Right lobe of liver (tissue), 6 donors: ENCODE measurements at places on chromosomes 2 and 18. TPM values are rescaled to one million over a fixed set of nuclear protein-coding genes. Genes with fewer than 3 reads are reported as not detected.

The CCDC121 gene
- total RNA-seq = 1.2 TPM

DNA sequence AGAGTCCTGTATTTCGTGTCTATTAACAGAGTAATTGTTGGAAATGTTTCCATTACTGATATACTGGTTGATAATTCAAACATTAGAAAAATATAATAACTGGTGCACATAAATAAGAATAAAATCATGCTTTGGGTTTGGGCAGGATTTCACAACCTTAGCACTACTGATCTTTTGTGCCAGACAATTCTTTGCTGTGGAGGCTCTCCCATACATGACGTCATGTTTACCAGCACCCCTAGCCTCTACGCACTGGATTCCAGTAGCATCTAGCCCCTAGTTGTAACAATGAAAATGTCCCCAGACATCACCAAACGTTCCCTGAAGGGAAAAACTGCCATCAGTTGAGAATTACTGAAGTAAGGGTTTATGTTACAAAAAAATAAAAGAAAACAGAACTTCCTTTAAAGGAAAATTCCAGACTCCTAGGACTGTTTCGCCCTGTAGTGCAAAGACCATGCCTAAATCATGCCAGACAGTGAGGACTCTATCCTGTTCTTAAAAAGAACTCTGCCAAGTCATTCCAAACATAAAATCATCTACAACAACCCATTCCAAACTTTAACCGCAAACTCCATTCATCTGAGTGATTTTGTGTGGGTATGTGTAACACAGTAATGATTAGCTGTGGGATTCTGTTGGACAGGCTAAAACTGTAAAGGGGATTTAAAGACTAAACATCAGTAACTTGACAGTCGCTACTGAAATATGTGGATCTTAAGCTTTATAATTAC lies 313.4 kb upstream of the CCDC68 start:
- no peak for DNase-seq

GRCh38 chr2:205636549-205637319 lies 45.6 kb upstream of the NRP2 start:
- no peak for DNase-seq

DNA sequence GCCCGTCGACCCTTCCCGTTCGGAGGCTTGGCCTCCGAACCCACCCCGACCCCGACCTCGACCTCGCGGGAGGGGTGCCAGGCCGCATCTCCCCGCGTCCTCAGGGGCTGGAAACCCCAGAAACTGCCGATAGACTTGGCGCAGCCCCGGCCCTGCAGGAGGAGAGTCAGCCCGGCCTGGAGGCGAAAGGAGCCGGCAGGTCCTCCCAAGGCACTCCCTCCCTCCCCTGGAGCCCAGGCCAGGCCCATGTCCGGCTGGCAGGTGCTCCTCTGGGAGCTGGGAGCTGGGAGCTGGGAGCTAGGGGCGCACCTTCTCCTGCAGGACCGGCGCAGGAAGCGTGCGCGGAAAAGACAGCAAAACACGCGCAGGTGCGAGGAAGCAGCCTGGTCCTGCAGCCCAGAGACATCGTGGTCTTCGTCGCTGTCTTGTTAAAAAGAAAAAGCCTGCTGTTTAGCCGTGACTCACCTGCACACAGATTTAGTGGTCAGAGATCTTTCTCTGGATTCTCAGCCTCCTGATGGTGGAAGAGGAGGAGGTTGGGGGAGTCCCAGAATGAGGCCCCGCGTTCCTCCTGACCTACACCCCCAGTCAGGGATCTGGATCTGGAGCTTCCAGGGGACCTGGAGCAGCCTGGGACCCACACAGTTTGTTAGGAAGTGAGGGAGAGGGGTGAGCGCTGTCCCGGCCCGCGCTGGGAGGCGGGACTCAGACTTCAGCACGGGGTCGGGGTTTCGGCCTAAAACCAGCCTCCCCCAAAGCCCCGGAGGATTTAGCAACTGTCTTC lies 660 bp upstream of the MBP start:
- no peak for DNase-seq

The CIB4 gene
- not detected for total RNA-seq
